ENCODE measurements at places on chromosomes 3 and 15.
A peak's percentile ranks its signal among the peaks of the same experiment; 100 is the strongest.

DNA sequence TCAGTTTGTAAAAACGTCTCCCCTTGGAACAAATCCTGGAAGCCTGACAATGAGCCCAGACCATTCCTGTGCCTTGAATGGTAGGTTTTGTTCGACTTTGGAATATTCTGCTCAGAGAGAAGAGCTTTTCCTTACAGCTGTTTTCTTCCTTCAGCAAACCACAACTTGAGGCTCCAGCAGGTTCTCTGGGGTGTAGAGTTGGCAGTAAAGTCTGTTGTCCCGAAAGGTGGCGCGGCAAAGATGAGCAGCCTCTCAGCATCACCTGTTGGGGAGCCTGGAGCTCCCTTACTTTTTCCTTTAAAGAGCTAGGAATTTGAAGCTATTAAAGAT, 65.4 kb downstream of the BOC start:
- no peak for DNase-seq

DNA sequence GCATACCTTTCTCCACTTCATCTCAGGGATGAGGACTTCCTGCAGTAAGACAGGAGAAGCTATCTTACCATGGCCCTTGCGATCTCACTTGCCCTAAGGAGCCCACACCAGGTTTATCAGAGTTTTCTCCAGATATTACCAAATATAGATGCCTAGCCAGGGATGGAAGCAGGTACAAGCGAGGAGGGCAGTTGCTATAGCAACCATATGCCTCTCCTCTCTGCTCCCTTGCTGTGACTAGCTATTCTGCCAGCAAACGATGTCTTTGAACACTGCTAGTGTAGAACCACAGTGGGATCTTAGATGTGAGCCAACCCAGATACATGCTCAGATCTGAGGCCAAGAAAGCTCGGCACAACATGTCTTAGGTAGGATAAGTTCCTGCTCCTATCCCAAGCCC, 33.9 kb downstream of the GRAMD2A start:
- DNase-seq, result no peak

DNA sequence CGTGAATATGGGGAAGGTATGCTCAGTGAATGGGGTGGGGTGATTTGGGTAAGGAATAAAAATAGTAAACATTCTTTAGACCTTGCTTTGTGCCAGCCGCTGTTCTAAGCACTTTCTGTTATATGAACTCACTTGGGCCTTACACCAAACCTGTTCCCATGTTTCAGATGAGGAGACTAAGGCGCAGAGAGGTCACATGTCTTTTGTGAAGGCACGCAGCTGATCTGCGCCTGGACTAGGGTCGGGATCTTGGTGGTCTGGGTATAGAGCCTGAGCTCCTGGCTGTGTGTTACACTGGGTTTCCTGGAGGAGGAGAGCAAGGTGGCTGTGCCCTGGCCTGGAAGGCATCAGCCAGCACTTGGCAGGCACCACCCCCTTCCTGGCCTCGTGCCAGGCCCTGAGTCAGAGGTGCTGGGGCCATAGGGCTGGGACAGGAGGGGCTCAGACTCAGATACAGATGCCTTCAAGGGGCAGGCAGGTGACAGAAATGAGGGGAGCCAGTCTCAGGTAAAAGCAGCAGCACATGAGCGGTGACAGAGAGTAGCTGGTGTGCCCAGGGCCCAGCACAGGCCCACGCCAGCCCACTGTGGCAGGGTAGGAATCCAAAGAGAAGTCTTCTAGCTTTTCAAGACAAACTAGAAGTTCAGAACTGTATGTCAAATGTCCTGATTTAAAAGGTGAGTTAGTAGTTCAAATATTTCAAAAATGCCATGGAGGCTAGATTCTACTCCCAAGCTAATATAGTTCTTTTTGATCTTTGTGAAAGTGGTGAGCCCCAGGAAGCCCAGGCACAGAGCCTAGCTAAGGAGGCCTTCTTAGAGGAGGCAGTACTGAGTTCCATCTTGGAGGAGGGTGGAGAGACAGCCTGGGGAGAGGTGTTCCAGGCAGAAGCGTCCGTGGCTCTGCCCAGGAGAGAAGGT, 83.1 kb downstream of the DNAJB8 start:
- peak; percentile 50 for DNase-seq

DNA sequence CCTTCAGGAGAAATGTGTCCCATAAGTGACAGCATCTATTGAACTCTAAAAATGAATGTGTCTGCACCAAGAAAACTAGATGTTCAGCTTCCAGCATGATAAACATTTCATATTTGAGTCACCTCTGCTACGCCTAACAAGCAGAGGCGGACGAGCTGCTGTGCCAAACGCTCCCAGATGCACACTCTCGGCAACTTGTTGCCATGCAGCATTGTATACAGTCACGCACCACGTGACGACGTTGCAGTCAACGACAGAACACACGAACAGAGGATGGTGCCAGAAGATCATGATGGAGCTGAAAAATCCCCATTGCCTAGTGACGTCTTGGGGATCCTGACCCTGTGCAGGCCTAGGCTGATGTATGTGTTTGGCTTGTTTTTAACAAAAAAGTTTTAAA, 137.5 kb downstream of the XXYLT1 start:
- no peak for DNase-seq

DNA sequence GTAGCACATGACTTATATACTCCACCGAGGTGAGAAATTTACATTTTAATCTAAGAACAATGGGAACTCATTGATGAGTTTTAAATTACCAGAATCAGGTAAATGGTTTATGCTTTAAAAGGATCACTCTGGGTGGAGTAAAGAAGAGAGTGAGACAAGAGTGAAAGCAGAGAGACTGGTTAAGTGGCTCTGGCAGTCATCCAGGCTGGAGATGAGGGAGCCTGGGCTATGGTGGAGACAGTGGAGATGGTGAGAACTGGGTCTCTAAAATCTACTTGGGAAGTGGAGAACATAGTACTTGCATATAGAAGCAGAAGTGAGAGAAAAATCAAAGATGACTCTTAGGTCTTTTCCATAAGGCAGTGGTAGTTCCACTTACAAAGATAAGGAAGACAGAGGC, 37.1 kb upstream of the SLC25A36 start:
- DNase-seq, result no peak

- DNase-seq, result peak; percentile 30
Measured at GRCh38 chr3:188584162-188584529, 430.2 kb downstream of the LPP start.

DNA sequence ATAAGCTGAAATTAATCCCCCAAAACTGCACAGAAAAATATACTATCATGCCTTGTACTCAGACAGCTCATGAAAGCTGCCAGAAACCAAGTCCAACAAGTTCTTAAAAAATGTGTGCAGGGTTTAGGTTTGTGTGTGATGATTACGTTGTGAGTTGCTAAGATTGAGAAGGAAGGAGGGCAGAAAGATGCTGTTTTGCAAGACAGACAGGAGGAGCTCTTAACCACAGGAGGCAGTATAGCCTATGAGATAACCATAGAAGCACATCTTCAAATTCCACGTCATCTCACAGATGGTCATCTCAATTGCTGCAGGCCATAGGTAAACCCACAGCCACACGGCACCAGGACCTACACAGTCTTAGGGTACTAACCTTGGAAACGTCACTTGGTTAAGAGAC, 191.9 kb downstream of the STT3B start:
- DNase-seq, result no peak

- no peak for DNase-seq
Measured at GRCh38 chr3:52291508-52292181, 4.0 kb downstream of the GLYCTK start.

DNA sequence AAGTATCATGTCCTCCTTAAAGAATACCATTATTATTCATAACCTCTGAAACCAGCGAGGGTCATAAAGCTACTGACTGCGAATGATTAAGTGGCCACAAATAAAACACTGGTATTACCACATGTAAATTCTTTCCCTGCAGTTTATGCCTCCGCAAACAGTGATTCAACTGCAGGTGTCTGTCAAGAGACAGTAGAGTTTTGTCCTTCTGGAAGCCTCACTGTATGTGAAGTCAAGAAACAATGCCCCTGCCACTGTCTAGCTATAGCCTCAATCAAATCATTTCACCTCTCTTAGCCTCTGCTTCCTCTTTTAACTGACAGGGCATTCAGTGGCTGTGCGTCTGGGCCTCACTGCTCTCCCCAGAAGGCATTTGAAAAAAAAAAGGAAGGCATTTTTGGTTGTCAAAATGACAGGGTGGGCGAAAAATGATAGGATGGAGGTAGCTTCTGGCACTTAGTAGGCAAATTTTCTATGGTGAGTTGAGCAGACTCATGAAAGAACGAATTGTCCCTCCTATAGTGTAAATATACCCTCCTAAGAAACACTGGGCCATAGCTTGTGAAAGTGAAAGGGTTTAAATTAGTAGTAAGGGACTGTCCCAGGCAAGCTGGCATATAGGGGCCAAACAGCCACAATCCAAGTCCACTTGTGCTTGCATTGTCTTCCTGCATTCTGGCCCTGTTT, 66.7 kb downstream of the FILIP1L start:
- peak; percentile 68 for DNase-seq

- DNase-seq, result peak; percentile 83
Measured at GRCh38 chr15:85003593-85004312, 22.1 kb downstream of the PDE8A start.

- no peak for DNase-seq
Measured at GRCh38 chr3:152396867-152397266, 128.1 kb downstream of the MBNL1 start.

DNA sequence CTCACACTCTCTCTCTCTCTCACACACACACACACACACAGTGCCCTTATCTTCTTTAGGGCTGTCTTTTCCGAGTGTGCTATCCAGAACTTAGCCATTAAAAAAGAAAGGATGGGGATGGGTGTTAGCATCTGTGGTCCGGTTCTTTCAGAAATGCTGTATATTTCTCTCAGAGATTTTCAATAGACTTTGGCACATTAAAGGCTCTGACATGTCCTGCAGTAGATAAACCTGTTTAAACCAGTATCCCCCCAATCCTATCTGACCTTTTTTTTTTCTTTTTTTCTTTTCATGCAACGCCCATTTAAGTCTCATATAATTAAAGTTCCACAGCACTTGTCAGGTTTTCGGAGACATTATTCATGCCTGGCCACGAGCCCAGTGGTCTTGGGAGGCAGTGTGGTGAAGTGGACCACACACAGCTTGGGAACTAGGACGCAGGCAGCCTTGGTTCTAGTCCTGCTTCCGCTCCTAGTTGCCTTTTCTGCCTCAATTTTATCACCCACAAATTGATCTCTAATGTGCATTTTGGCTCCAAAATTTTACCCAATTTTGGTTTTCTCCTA, 13.3 kb downstream of the CAV3 start:
- no peak for DNase-seq

- no peak for DNase-seq
Measured at GRCh38 chr3:10285272-10286132, 7.2 kb downstream of the GHRL start.

GRCh38 chr3:67601919-67602608, 52.3 kb downstream of the SUCLG2 start:
- DNase-seq, result no peak

GRCh38 chr3:173531602-173532001, 134.1 kb downstream of the NLGN1 start:
- DNase-seq, result no peak

DNA sequence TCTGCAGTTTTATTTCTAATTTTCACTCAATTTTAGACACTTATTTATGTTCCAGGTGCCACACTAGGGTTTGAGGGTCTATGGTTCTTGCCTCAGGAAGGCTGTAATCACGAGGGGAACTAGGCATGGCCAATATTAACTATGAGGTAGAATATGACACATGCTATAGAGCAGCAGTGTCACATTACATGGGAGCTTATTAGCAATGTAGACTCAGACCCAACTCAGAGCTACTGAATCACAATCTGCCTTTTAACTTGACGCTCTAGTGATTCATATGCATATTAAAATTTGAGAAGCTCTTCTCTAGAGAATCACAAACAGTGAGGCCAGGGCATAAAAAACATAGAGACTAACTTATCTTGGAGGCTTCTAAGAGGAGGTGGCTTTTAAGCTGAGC, 32.8 kb upstream of the MRPL3 start:
- no peak for DNase-seq

- DNase-seq, result no peak
Measured at GRCh38 chr3:79202471-79203143, 565.2 kb downstream of the ROBO1 start.

- DNase-seq, result no peak
Measured at GRCh38 chr15:100671858-100672543, 69.6 kb downstream of the ASB7 start.

DNA sequence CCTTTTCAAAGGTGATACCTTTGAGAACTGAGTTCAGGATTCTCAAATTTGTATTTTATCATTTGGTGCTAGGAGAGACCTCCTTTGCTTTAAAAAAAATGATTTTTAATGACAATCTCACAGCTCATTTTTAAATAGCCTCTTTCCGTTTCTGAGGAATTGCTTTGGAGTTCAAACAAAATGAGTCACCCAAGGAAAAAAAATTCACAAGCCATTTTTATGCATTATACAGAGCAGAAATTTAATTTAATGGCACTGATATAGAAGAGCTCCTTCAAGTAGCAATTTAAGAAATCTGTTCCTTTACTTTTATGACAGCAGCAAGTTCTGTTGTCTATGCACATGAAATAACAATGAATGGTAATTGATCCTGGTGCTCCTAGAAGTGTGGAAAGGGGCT, 337.9 kb upstream of the KCNMB2 start:
- no peak for DNase-seq

- no peak for DNase-seq
Measured at GRCh38 chr3:54305409-54306099, 183.2 kb downstream of the CACNA2D3 start.

- DNase-seq, result no peak
Measured at GRCh38 chr15:78996894-78997275, 52.0 kb upstream of the CTSH start.

DNA sequence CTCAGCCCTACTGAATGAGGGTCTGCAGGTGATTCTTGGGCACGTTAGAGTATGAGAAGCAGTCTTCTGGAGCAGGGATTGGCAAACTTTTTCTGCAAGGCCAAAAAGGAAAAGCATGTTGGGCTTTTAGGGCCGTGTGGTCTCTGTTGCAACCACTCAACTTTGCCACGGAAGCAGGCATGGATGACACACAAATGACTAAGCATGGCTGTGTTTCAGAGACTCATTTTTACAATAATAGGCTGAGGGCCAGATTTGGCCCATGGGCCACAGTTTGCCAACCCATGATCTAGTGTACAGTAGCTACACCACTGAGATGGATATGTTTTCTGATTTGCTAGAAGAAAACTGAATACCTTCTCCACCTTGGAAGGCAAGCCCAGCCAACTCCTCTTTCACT, 66.1 kb upstream of the PRICKLE2 start:
- DNase-seq, result peak; percentile 0

GRCh38 chr15:57640930-57641682, 49.4 kb downstream of the MYZAP start:
- no peak for DNase-seq

GRCh38 chr3:112308151-112308911, 14.3 kb upstream of the SLC9C1 start:
- no peak for DNase-seq

DNA sequence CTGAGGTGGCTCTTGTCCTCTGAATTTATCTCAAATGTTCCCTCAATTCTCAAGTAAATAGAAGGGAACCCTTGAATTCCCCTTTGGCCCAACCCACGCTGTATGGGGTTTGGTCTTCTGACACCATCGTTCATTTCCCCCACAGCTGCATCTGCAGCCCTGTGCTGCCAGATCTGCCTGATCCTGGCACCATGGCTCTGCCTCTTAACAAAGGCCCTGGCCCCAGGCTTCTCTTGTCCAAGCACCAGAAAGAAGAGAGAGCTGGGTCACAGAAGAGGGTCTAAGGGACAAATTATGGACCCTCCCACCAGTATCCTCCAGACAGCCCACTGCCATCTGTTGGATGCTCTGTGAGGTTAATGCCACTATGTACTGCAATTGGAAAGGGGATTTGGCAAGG, 1.8 kb downstream of the MAP1A start:
- DNase-seq, result no peak

Measured in CD14-positive monocyte (primary cell).